ENCODE measurements at places on chromosomes 2 and 18.

DNA sequence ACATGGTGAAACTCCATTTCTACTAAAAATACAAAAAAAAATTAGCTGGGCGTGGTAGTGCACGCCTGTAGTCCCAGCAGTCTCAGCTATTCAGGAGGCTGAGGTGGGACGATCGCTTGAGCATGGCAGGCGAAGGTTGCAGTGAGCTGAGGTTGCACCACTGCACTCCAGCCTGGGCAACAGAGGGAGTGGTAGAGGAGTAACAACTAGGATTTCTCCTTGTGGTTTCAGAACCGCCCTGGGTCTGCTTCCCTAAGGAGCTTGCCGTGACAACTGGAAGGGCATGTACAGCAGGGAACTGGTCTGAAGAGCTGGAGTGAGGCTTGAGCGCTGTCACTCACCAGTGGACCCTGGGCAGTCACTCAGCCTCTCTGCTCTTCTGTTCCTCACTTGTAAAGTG, 29.1 kb downstream of the REEP1 start:
- DNase-seq = no peak

DNA sequence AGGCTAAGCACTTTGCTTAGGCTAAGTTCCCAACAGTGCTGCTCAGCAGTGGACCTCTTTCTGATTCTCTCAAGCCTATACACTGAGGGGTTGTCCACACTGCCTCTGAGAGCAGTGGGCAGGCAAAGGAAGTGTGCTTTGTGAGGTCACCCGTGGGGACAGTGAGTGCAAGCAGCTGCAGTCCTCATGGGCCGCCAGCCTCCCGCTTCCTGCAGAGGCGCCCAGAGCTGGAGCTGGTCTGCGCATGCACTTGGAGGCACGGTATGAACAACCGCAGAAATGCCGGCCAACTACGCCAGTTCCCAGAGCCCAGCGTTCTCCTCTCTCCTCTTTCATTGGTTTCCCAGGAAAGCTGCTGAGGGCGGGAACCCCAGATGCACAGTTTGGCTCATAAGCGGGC, 149.5 kb upstream of the DLX2 start:
- no peak for DNase-seq

DNA sequence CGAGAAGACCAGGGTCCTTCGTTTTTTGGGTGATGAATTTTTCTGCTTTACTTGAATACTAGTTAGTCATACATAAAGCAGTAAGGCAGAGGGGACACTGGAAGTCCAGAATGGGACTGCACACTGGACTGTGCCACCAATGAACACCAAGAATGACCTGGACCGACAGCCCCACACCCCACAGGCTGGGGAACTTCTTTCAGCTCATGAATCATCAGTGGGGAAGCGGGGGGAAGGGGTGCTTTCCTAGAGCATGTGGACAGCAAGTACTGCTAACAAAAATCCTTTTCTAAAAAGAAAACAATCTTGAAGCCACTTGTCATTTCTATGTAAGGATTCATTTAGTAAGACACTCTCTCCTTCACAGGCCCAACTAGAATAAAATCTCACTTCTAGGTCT, 86.0 kb downstream of the DTNB start:
- DNase-seq = no peak

- DNase-seq = peak; percentile 37
Observed at GRCh38 chr2:229921101-229921891, 513 bp downstream of the TRIP12 start.

DNA sequence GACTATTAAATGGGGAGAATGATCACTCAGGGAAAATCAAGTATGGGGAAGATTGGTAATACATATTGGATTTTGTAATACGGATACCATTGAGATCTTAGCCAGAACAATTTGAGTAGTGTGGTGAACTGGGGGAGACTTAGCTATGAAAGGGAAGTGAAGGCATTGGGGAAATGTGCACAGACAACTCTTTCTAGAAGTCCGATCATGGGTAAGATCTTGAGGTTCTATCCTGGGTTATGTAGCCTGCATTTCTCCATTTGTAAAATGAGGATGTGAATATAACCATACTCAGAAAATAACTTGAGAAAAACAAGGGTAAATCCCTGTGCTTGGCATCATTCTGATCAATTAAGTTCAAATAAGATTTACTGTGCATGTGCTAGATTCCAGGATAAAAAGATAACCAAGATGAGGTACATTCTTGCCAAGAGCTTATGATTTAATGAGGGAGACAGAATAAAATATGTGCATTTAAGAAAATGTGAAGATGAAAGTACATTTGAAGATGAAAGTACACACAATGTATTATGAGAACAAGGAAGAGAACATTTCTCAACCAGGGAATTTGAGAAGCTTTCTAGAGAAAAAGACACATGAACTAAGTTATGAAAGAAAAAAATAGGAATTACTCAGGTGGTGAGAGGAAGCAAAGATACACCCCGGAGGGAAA, 49.5 kb downstream of the SLC40A1 start:
- DNase-seq = no peak

DNA sequence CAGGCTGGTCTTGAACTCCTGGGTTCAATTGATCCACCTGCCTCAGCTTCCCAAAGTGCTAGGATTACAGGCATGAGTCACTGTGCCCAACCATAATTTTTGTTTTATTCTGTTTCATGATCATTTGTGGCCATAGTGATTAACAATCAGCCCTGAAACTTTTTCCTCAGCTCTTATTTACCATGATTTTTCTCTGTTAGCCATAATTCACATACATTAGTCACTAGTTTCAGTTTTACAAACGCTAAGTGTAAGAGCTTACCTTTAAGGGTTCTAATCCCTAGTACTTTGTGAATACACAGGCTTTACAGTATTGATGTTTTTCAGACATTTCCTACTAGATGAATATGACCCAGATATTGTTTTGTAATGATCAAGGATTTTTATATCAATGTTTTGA, 216.1 kb downstream of the DPP4 start:
- DNase-seq = no peak

- no peak for DNase-seq
Observed at GRCh38 chr2:114005110-114005783, 115.4 kb downstream of the ACTR3 start.

GRCh38 chr2:74507926-74508520, 528 bp upstream of the PCGF1 start:
- peak; percentile 18 for DNase-seq

DNA sequence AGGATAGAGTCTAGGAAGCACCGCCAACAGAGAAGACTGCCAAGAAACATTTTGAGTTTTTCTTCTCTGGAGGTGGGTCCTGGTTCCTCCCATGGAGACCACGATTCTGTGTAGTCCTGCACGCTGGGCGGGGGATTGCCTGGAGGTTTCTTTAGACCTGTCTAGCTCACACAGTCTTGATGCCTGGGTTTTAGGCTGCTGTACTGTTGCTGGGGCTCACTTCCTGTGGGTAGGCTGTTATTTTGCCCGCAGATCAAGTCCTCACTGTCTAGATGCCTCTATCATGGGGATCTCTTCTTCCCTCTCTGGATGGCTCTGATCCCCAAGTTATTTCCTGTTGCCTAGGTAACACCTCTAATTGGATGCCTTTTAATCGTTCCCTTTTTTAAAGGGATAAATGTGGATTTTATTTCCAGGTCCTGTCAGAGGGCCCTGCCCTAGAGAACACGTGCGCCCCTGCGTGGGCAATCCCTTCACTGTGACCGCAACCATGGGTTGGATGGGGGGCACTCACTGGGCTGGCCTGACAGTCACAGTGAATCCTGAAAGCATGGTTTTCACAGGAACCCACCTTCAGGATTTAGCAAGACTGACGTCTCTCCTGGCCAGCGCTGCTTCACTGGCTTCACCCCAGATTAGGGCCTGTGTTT, 115.7 kb downstream of the MSH2 start:
- no peak for DNase-seq

GRCh38 chr2:227153758-227154486, 10.1 kb downstream of the COL4A4 start:
- DNase-seq = no peak

- no peak for DNase-seq
Observed at GRCh38 chr18:43933177-43933576, 655.9 kb upstream of the SYT4 start.

DNA sequence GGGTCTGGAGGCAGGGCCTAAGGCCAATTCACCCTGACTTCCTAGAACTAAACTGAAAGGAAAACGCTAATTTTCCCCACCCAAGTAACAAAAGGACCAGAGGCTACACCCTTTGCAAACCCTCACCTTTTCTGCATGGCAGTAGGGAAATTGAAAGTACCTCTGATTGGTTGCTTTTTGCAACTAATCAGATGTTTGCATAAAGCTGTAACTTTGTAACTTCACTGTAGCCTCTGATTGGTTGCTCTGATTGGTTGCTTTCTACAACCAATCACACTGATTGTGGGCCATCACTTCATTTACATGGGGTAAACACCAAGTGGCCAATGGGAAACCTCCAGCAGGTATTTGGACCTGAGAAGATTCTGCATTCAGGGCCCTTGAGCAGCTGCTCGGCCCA, 20.8 kb downstream of the EIPR1 start:
- no peak for DNase-seq

DNA sequence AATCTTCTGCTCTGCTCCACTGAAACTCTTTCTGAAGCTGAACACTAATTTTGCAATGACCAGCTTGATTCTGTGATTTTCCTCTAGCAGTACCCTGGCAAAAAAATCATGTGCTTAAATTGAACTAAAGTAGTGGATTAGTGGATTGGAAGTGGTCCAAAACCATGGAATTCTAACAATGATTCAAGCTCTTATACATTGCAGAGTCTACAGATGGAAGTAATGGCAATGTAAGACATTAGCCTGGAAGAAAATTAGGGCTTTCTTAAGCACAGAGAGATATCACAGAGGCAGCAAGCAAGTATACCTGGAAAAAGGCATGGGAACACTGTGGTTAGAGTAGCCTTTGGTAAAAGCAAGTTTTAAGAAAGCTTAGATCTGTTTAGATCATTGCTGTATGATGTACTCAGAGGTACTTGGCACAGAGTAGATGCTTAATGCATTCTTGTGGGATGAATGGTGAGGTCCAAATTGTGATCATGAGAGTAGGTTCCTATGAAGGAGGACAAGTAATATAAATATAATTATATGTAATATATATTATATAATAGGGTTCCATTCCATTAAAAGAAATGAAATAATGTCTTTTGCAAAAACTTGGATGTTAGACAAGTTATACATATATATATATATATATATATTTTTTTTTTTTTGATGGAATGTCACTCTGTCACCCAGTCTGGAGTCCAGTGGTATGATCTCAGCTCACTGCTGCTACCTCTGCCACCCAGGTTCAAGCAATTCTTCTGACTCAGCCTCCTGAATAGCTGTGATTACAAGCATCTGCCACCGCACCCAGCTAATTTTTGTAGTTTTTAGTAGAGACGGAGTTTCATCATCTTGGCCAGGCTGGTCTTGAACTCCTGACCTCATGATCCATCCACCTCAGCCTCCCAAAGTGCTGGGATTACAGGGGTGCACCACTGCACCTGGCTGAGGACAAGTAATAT, 172.2 kb upstream of the SCN7A start:
- DNase-seq = no peak

- no peak for DNase-seq
Observed at GRCh38 chr2:159562248-159562647, 54.1 kb downstream of the BAZ2B start.

GRCh38 chr2:20093263-20094141, 42.1 kb upstream of the LAPTM4A start:
- DNase-seq = peak; percentile 14

DNA sequence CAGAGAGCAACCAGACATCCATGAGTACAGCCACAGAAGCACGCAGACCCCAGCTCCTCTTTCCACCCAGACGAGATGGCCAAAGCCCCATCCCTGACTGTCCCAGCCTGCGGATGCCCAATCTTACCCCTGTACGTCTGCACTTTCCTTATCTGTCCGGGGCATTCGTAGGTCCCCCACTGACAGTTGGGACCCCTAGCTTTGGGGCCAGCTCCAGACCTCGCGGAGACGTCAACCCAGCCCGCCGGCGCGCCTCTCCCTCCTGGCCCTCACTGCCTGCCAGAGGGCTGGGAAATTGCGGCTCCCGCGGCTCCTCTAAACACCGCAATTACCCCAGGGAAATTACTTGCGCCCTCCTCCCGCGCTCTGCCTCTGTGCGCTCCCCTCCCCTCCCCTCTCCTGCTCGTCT, 2.3 kb downstream of the ECEL1 start:
- no peak for DNase-seq

GRCh38 chr2:85936421-85937068, 47.8 kb upstream of the ST3GAL5 start:
- DNase-seq = no peak

GRCh38 chr2:205323929-205324328, 358.4 kb upstream of the NRP2 start:
- DNase-seq = no peak

GRCh38 chr2:33616873-33617272, 17.8 kb upstream of the FAM98A start:
- no peak for DNase-seq

- peak; percentile 89 for DNase-seq
Observed at GRCh38 chr18:75210274-75211001, at the start of gene TSHZ1. Gene TSHZ1 (plus strand): TSS chr18:75210797. CDS start chr18:75211877, 1,080 bp downstream.

- DNase-seq = no peak
Observed at GRCh38 chr2:129319422-129319717, 660.1 kb upstream of the RAB6C start.

GRCh38 chr2:58553937-58554336, 312.8 kb upstream of the FANCL start:
- DNase-seq = no peak

DNA sequence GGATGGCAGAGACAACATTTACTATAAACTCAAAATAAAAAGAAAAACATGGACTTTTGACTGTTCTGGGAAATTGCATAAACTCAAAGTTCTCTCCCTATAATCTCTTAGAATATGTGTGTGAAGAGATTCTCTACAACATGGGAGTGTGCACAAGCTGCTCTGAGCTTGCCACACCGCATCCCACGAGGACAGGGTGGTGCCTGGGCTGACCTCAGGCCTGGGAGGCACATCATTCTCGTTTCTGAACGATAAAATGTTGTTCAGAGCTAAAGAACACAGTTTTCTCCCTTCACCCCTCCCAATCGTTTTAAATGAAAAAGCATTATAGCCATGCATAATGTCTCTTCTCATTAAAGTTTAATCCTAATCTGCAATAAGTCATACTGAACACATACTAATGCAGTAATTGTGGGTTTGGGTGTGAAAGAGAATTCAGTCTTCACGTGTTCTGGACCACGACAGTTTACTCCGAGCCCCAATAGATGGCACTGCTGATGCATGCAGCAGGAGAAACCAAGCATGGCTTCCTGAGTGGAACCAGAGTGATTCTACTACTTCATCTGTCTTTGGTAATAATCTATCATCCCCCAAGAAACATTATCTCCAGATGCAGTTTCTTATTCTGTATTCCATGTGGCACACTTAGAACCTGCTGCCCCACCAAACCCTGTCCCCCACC, 46.9 kb upstream of the LAMA1 start:
- no peak for DNase-seq

GRCh38 chr2:152322222-152322621, 12.8 kb upstream of the FMNL2 start:
- DNase-seq = no peak
